Right lobe of liver (tissue), 6 donors: ENCODE measurements at places on chromosomes 1 and 21. TPM values are rescaled to one million over a fixed set of nuclear protein-coding genes. Genes with fewer than 3 reads are reported as not detected.
A peak's percentile ranks its signal among the peaks of the same experiment; 100 is the strongest.

DNA sequence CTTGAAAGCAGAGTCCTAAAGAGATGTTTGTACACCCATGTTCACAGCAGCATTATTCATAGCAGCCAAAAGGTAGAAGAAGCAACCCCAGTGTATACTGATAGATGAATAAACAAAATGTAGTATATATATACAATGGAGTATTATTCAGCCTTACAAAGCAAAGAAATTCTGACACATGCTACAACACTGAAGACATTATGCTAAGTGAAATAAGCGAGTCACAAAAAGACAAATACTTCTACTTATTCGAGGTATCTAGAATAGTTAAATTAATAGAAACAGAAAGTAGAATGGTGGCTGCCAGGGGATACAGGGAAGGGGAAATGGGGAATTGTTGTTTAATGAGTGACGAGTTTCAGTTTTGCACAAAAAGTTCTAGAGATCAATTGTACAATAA is 23.5 kb downstream of the COP1 start:
- H3K4me3 ChIP-seq: no peak overlapping the region
- no peaks in the 10 kb centered on the region for H3K4me1 ChIP-seq
- H3K27ac ChIP-seq: no peak overlapping the region

DNA sequence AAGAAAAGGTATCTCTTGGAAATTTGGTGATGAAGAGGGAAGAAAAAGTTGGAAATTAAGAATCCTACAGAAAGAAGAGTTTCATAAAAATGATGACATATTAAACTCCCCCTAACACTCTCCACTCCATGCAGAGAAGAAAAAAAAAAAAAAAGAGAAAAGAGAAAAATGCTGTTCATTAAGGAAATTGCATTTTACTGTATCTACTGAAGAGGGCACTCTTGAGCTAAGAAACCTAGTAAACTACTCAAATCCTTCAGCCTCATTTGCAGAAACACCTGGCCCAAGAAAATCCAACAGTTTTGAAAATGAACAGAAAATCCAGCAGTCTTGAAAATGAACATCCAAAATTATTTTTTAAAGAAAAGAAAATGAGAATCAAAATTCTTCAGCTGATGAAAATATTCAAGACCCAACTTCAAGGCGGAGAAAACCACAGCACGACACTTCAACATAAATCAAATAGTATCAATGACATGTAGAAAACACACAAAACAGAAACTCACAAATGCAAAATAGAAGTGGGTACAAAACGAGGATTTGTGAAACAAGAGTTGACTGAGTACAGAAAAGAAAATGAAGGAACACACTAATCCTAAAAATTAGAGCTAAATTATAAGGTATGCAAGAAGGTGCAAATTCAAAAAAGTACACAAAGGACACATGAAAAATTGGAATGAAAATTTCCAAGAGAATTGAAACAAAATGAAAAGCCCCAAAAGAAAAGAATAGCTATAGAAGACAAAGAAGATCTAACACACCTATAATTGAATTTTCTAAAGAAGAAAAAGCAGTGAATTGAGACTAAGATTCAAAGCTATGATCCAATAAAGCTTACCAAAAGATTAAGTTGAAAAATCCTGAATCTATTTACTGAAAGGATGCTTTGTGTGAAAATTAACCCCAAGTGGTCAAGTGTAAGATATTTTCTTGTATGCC is 73.2 kb upstream of the DNAJC6 start:
- no peaks in the 10 kb centered on the region for H3K4me1 ChIP-seq
- no peaks in the 10 kb centered on the region for H3K36me3 ChIP-seq
- H3K27ac ChIP-seq: no peak overlapping the region
- H3K27me3 ChIP-seq: no peaks in the 10 kb centered on the region
- no peak for DNase-seq
- H3K4me3 ChIP-seq: no peak overlapping the region

DNA sequence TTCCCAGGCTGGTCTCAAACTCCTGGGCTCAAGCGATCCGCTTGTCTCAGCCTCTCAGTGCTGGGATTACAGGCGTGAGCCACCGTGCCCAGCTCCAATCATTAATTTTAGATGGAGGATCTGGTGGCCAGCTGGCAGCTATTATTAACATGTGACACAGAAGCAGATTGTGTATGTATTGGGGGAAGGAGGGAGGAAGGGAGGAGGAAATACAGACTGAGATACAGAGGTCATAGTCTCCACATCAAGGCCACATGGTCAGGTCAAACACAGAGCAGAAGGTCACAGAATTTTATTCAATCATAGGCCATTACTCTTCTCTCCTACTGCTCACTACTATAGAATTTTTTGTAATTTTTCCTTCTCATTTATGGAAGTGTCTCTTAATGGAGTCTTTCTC is 57.9 kb upstream of the ADORA3 start:
- no peak overlapping the region for H3K4me3 ChIP-seq
- peaks cover 16% of the 10 kb centered on the region for H3K4me1 ChIP-seq
- no peaks in the 10 kb centered on the region for H3K27me3 ChIP-seq
- H3K27ac ChIP-seq: peak overlapping the region; percentile 37
- peak; percentile 71 for DNase-seq

- peak; percentile 77 for DNase-seq
- H3K4me3 ChIP-seq: no peak overlapping the region
- H3K4me1 ChIP-seq: no peaks in the 10 kb centered on the region
- no peaks in the 10 kb centered on the region for H3K36me3 ChIP-seq
Measured at GRCh38 chr1:246608616-246609376, 42.5 kb downstream of the CNST start.

GRCh38 chr1:65946960-65947359 is 154.3 kb downstream of the PDE4B start:
- no peaks in the 10 kb centered on the region for H3K36me3 ChIP-seq
- no peak for DNase-seq
- no peak overlapping the region for H3K4me3 ChIP-seq
- no peak overlapping the region for H3K27ac ChIP-seq
- H3K27me3 ChIP-seq: no peaks in the 10 kb centered on the region
- H3K4me1 ChIP-seq: no peaks in the 10 kb centered on the region

GRCh38 chr1:54714881-54715492 is 674 bp upstream of the TTC4 start:
- peaks cover 8% of the 10 kb centered on the region for H3K36me3 ChIP-seq
- peak overlapping the region; percentile 22 for H3K27ac ChIP-seq
- H3K27me3 ChIP-seq: no peaks in the 10 kb centered on the region
- H3K4me1 ChIP-seq: no peaks in the 10 kb centered on the region
- peak overlapping the region; percentile 99 for H3K4me3 ChIP-seq
- no peak for DNase-seq

DNA sequence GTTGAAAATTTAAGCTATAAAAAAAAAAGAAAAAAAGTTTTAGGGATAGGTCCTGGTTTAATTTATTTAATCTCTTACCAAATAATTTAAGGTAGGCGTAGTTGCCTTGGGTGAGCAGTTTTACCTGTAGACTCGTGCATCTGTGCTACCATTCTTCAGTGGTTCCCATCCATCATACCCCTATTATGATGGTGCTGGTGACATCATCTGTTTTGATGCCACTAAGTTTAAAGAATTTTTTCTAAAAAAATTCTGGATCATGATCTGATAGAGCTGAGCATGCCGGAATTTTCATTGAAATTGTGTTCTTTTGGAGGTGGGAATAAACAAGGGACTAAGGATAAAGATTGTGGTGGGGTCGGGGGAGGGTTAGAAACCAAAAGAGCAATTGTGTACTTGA is 15.7 kb downstream of the LAMC1 start:
- H3K4me3 ChIP-seq: no peak overlapping the region
- no peak for DNase-seq
- H3K36me3 ChIP-seq: no peaks in the 10 kb centered on the region
- H3K27me3 ChIP-seq: no peaks in the 10 kb centered on the region
- H3K27ac ChIP-seq: no peak overlapping the region

DNA sequence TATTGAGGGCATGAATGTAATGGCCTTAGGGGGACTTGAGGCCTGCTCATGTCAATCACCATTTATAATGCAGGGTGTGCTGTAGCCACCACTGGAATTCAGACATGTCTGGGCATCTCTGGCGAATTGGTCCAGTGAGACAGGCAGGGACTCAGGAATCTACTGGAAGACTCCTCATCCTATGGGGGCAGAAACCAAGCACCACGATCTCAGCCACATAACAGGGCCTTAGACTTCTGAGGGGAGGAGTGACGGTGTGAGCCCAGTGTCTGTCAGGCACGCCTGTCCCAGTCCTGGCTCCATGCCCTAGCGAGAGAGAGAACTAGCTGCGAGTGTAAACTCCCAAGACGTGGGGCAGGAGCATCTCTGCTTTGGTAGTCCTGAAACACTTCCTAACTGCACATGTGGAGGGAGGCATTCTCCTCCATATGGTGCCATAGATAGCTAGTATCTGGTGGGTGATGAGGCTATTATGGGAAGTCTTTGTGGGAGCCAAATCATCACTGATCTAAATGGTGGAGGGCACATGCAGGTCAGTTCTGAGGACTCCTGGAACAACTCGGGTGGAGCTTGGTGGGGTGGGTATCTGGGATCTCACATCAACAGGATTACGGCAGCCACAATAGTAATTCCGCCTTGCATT is 29.8 kb upstream of the KIAA0040 start:
- DNase-seq: no peak
- H3K27ac ChIP-seq: no peak overlapping the region
- no peak overlapping the region for H3K4me3 ChIP-seq
- no peaks in the 10 kb centered on the region for H3K36me3 ChIP-seq

- no peak overlapping the region for H3K4me3 ChIP-seq
- no peak for DNase-seq
- H3K36me3 ChIP-seq: no peaks in the 10 kb centered on the region
- no peak overlapping the region for H3K27ac ChIP-seq
- no peaks in the 10 kb centered on the region for H3K4me1 ChIP-seq
Measured at GRCh38 chr1:165383067-165383466, 26.6 kb upstream of the LMX1A start.

DNA sequence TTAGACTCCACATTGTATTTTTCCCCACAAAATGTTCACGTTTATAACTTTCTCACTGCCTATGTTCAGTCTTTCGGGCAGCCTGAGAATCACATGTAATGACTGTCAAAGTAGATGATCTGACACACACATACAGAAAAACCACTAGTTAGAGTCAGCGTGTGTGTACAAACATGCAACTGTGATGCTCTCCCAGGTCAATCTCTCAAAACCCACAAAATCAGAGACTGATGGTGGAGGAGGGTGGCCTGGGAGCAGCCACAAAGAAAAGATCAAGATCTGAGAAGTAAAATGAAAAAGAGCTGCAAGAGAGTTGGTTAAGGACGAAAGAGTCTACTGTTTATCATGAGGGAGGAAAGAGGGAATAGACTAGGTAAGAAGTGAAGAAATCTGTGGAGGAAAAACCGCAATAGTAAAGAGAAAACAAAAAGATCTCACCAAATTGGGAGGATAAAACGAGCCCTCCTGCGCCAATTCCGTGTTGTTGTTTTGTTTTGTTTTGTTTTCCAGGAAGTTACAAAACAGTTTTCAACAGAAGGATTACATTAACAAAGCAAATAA is 2.3 kb downstream of the EGLN1 start:
- no peak for DNase-seq
- peaks cover 50% of the 10 kb centered on the region for H3K4me1 ChIP-seq
- H3K4me3 ChIP-seq: peak overlapping the region; percentile 71
- H3K36me3 ChIP-seq: no peaks in the 10 kb centered on the region
- no peaks in the 10 kb centered on the region for H3K27me3 ChIP-seq

- H3K27ac ChIP-seq: peak overlapping the region; percentile 55
- H3K36me3 ChIP-seq: no peaks in the 10 kb centered on the region
- DNase-seq: peak; percentile 47
- H3K4me1 ChIP-seq: peaks cover 32% of the 10 kb centered on the region
- peak overlapping the region; percentile 51 for H3K4me3 ChIP-seq
Measured at GRCh38 chr1:41242342-41243078, 404 bp upstream of the SCMH1 start.

DNA sequence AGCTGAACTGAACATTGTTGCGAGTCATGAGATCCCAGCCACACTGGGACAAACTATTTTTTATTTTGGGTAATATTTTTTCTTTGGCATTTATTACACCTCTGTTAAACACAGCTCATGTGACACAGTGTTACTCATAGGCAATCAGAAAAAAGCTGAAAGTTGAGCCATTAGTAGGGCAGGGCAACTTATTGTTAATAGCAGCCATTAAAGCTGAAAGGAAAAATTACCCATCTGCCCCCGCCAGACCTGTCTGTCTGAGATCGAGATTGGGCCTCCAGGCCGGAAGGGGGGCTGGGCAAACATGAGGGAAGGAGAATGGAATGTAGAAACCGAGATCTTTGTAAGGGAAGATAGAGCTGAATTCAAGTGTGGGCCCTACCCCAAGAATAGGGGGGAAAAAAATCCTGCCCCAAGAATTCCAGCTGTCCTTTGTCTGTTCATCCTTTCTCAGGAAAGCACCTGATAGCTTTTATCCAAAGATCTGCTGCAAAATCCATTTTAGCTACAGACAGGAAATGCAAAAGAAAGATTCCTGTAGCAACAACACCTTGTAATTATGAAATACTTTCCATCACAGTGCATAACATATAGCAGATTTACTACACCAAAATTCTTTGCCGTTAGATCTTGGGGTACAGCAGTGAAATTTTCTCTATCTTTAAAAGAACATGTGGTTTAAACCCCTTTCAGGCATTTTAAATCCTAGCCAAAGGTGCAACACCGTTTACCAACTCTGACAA is 212.8 kb downstream of the PBX1 start:
- no peak overlapping the region for H3K27ac ChIP-seq
- H3K4me3 ChIP-seq: no peak overlapping the region
- H3K27me3 ChIP-seq: no peaks in the 10 kb centered on the region
- H3K4me1 ChIP-seq: no peaks in the 10 kb centered on the region

- H3K36me3 ChIP-seq: no peaks in the 10 kb centered on the region
- DNase-seq: no peak
- no peak overlapping the region for H3K4me3 ChIP-seq
- no peaks in the 10 kb centered on the region for H3K4me1 ChIP-seq
- H3K27me3 ChIP-seq: no peaks in the 10 kb centered on the region
Measured at GRCh38 chr1:20555025-20555757, 2.8 kb downstream of the FAM43B start.

- no peaks in the 10 kb centered on the region for H3K36me3 ChIP-seq
- no peak overlapping the region for H3K4me3 ChIP-seq
- H3K4me1 ChIP-seq: no peaks in the 10 kb centered on the region
- no peaks in the 10 kb centered on the region for H3K27me3 ChIP-seq
Measured at GRCh38 chr1:246681900-246682895, 42.0 kb upstream of the SCCPDH start.

LCE3D gene
- total RNA-seq: not detected

REN gene
- total RNA-seq: not detected

OR10J1 gene
- total RNA-seq: not detected

PRELP gene
- 4.7 TPM for total RNA-seq

TRAPPC3 gene
- total RNA-seq: 52.4 TPM
